ENCODE measurements at places on chromosomes 1 and 21. TPM values are rescaled to one million over a fixed set of nuclear protein-coding genes. Genes with fewer than 3 reads are reported as not detected.

LCE1A gene
- not detected for total RNA-seq

ASCL5 gene
- total RNA-seq = not detected

DPYD gene
- total RNA-seq = 3.4 TPM

DNA sequence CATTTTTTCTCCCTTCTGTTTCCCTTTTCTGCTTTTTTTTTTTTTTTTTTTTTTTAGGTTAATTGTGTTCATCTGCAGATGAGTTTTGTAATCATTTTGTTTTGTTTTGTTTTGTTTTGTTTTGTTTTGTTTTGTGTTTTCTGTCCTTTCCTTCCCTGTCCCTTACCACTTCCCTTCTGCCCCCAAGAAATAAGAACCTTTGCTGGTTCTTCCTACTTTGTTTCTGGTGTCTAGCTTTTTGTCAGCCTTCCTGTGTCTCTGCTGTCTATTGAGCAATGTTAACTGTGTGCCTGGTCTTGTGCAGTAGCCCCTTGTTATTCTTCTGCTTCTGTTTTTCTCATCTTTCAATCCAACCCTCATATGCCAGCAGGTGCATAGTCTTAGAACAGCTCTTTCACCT lies 46.0 kb downstream of the MPZL1 start:
- DNase-seq = no peak
- peak overlapping the region; percentile 37 for H3K27ac ChIP-seq
- peaks cover 69% of the 10 kb centered on the region for H3K36me3 ChIP-seq
- H3K4me1 ChIP-seq = peaks cover 62% of the 10 kb centered on the region
- peaks cover 8% of the 10 kb centered on the region for H3K27me3 ChIP-seq
